Right renal pelvis (tissue), 4 donors: ENCODE measurements at places on chromosomes 4 and X.

DNA sequence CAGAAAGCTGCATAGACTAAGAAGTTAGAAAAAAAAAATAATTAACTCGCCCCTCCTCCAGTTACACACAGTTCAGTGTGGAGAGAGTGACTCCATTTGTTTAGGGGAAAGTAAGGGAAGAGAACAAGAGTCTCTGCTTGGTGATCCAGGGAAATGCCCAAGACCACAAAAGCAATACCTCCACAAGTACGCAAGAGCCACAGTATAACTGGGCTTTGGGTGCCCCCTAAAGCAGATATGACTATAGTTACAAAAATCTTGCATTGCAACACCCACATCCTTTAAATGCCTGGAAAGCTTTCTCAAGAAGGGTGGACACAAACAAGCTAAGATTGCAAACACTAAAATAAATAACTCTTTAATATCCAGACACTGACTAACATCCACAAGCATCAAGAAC, 164.2 kb upstream of the NRK start:
- no peak for DNase-seq

DNA sequence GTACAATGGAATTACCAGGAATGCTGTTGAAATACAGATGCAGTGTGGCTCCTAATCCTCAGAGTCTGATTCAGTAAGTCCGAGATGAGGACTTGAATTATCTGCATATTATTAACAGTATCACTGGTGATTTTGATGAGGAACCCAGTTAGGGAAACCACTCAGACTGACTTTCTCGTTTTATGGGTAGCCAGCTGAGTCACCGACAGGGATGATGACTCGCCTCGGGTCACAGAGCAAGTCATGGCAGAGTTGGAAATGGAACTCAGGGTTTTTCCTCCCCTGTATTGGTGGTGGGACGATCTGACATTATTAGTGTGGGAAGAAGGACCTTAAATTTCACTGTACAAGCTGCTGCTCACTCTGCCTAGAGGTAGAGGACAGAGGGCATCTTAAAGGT, 51.3 kb downstream of the RTL9 start:
- no peak for DNase-seq

- no peak for DNase-seq
Measured at GRCh38 chr4:21948347-21949072, at the start of gene KCNIP4. KCNIP4 (minus strand) TSS chr4:21948772.

DNA sequence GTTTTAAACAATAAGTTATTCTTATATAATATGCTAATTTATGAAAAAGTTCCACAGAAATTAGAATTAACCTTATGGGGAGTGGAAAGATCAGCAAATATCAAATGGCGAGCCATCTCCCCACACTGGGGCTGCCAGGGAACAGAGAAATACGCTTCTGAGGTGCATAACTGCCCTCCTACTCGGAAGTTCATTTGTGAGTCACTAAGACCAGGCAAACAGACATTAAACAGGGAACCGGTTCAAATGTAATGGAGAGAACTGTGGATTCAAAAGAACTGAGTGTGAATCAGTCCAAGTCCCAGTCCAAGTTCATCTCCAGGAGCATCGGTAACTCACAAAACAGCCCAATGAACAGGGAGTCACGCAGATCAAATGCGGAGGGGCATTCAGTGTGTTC, 11.4 kb upstream of the S100G start:
- DNase-seq: no peak
